ENCODE measurements at places on chromosomes 5 and 9. TPM values are rescaled to one million over a fixed set of nuclear protein-coding genes. Genes with fewer than 3 reads are reported as not detected.

The OBP2B gene
- total RNA-seq, result not detected

The TNIP1 gene
- total RNA-seq, result 48.4 TPM

The HCN1 gene
- total RNA-seq, result under 0.01 TPM

The SCGB3A2 gene
- not detected for total RNA-seq

The NR3C1 gene
- total RNA-seq, result 61.5 TPM

The CCL28 gene
- 1.5 TPM for total RNA-seq

The SLC36A3 gene
- total RNA-seq, result not detected

The FKTN gene
- total RNA-seq, result 26.0 TPM

The GPR151 gene
- not detected for total RNA-seq

The FAM151B gene
- total RNA-seq, result 4.6 TPM

The ARSK gene
- 11.1 TPM for total RNA-seq

The FKBP15 gene
- total RNA-seq, result 17.5 TPM

The STING1 gene
- 9.5 TPM for total RNA-seq

The SLC45A2 gene
- total RNA-seq, result under 0.01 TPM

The GRIN3A gene
- not detected for total RNA-seq

The SPINK5 gene
- total RNA-seq, result not detected

The MARCOL gene
- total RNA-seq, result not detected

The CCDC127 gene
- total RNA-seq, result 5.5 TPM

The SLC6A3 gene
- total RNA-seq, result not detected

The ACTBL2 gene
- 0.11 TPM for total RNA-seq

The GBGT1 gene
- 3.2 TPM for total RNA-seq

The TXNDC8 gene
- total RNA-seq, result not detected

The LVRN gene
- total RNA-seq, result 0.33 TPM

The NMUR2 gene
- not detected for total RNA-seq

The C9 gene
- 1.1 TPM for total RNA-seq

The IARS1 gene
- total RNA-seq, result 469 TPM

The IL7R gene
- total RNA-seq, result 4.9 TPM

The PCDHGC3 gene
- 39.6 TPM for total RNA-seq

The PKD2L2 gene
- not detected for total RNA-seq

The CPLANE1 gene
- 21.0 TPM for total RNA-seq

The SIT1 gene
- total RNA-seq, result not detected

The CCL27 gene
- total RNA-seq, result not detected

The DAB2 gene
- 106 TPM for total RNA-seq

The LHX3 gene
- not detected for total RNA-seq

The OR1J2 gene
- total RNA-seq, result not detected

The DDX4 gene
- not detected for total RNA-seq

The TAF1L gene
- total RNA-seq, result under 0.01 TPM

The ARSI gene
- total RNA-seq, result 18.1 TPM

The C9orf43 gene
- total RNA-seq, result 0.77 TPM

The SPINK6 gene
- total RNA-seq, result not detected

The ECM2 gene
- total RNA-seq, result 1.00 TPM

The F2RL2 gene
- total RNA-seq, result 3.7 TPM

The RASGEF1C gene
- total RNA-seq, result not detected

The CNTNAP3 gene
- total RNA-seq, result 0.87 TPM

The UQCRQ gene
- 83.0 TPM for total RNA-seq

The SHOC1 gene
- total RNA-seq, result not detected

The PHAX gene
- total RNA-seq, result 71.1 TPM

The CCDC180 gene
- 4.5 TPM for total RNA-seq

The PAM gene
- 628 TPM for total RNA-seq

The SDHA gene
- total RNA-seq, result 133 TPM

The ADGRD2 gene
- not detected for total RNA-seq

The GABRA6 gene
- total RNA-seq, result not detected

The ASPN gene
- total RNA-seq, result 1.00 TPM

The CLK4 gene
- 22.5 TPM for total RNA-seq

The DBN1 gene
- 153 TPM for total RNA-seq

All from uterine smooth muscle cell (primary cell).